Hippocampal formation (tissue), 2 donors: ENCODE measurements at places on chromosomes 2 and 18.

GRCh38 chr2:140998017-140998416, 1132.8 kb downstream of the LRP1B start:
- DNase-seq: no peak

GRCh38 chr2:228522276-228522675, 340.8 kb upstream of the SPHKAP start:
- no peak for DNase-seq

DNA sequence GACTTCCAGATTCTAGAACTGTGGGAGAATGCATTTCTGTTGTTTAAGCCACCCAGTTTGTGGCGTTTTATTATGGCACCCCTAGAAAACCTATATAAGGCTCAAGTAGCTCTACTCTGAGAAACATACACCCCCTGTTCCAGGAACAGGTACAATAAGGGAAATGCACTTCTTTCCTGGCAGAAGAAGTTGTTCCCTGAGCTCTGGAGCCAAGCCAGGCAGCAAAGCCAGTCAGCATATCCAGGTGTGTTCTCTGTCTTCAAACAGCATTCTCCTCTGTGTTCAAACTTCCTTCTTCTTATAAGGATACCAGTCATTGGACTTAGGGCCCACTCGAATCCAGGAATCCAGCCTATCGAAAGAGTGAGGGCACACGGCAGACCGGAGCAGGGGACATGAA, 96.5 kb downstream of the TPGS2 start:
- DNase-seq: no peak

- DNase-seq: no peak
These were observed 540.0 kb upstream of the GYPC start for GRCh38 chr2:126115975-126116374.

- DNase-seq: peak; percentile 73
These were observed 4.4 kb downstream of the EHD3 start for GRCh38 chr2:31238126-31238905.

GRCh38 chr2:187264612-187265011, 183.4 kb downstream of the CALCRL start:
- no peak for DNase-seq

DNA sequence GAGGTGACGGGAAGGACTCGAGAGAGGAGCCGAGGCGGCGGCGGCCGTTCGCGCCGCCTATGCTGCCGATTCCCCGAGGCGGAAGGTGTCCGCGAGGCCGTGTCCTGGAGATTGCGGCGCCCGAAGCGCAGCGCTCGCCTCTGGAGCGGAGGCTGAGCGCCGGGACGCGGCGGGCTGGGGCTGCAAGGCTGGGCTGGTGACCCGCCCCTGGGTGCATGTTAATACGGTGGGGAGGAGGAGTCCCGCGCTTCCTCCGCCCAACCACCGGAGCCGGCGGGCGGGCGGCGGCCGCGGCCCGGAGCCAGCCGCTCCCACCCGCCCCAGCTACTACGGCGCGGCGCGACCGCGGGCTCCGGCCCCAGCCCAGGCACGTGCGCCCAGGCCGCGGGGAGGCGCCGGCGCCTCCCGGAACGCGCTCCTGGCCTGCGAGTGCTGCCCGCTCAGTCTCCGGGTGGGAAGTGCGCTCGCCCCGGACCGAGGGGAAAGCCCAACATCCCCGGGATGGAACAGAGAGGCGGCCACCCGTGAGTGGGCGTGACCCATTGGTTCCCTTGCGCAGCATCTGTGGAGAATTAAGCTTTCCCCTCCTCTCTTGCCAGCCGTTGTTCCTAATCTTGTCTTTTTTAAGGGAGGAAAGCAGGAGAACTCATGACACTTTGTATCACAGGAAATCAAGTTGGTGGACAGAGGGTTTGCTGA, at the start of gene DLGAP1:
TSS of gene DLGAP1 (minus strand) at position 195 of the 699 bp plus-strand sequence.
- peak; percentile 44 for DNase-seq
